ENCODE measurements at places on chromosomes 2 and 18. TPM values are rescaled to one million over a fixed set of nuclear protein-coding genes. Genes with fewer than 3 reads are reported as not detected.

The CCDC148 gene
- not detected for polyA plus RNA-seq

The NAT8 gene
- polyA plus RNA-seq: not detected

The FBXO41 gene
- 0.09 TPM for polyA plus RNA-seq

The ATP8B1 gene
- 0.79 TPM for polyA plus RNA-seq

The CRYGD gene
- not detected for polyA plus RNA-seq

The SERPINB11 gene
- not detected for polyA plus RNA-seq

The KIF5C gene
- 0.31 TPM for polyA plus RNA-seq

The AQP4 gene
- polyA plus RNA-seq: 26.2 TPM

The PSMA8 gene
- polyA plus RNA-seq: not detected

The SCN7A gene
- 1.4 TPM for polyA plus RNA-seq

The CCDC178 gene
- polyA plus RNA-seq: 0.25 TPM

The TUBA4B gene
- not detected for polyA plus RNA-seq

The SCN2A gene
- 0.03 TPM for polyA plus RNA-seq

The GALNT3 gene
- 0.19 TPM for polyA plus RNA-seq

The TSGA10 gene
- polyA plus RNA-seq: 2.2 TPM

The ANKRD44 gene
- 0.40 TPM for polyA plus RNA-seq

The ZNF397 gene
- 15.2 TPM for polyA plus RNA-seq

The ANKRD23 gene
- 608 TPM for polyA plus RNA-seq

The POTEC gene
- not detected for polyA plus RNA-seq

The FAM110C gene
- 0.03 TPM for polyA plus RNA-seq

The FBXO48 gene
- polyA plus RNA-seq: 4.3 TPM

The ALKAL2 gene
- 0.35 TPM for polyA plus RNA-seq

The UGT1A3 gene
- polyA plus RNA-seq: not detected

The BOLL gene
- 0.47 TPM for polyA plus RNA-seq

The CNPPD1 gene
- 81.5 TPM for polyA plus RNA-seq

The STPG4 gene
- polyA plus RNA-seq: not detected

The AAK1 gene
- polyA plus RNA-seq: 7.8 TPM

The SCN3A gene
- polyA plus RNA-seq: 0.18 TPM

The CFAP65 gene
- polyA plus RNA-seq: not detected

The MAP4K3 gene
- 15.4 TPM for polyA plus RNA-seq

The ZCCHC2 gene
- 15.4 TPM for polyA plus RNA-seq

The PROC gene
- 0.05 TPM for polyA plus RNA-seq

The MC5R gene
- not detected for polyA plus RNA-seq

The TDRD15 gene
- not detected for polyA plus RNA-seq

The SPDYA gene
- polyA plus RNA-seq: not detected

The NETO1 gene
- 0.06 TPM for polyA plus RNA-seq

The SERPINB4 gene
- not detected for polyA plus RNA-seq

The WDCP gene
- polyA plus RNA-seq: 5.0 TPM

The ABCG5 gene
- polyA plus RNA-seq: 0.08 TPM

Measured in psoas muscle (tissue), 8 donors.